ENCODE measurements at places on chromosomes 13 and 19.

DNA sequence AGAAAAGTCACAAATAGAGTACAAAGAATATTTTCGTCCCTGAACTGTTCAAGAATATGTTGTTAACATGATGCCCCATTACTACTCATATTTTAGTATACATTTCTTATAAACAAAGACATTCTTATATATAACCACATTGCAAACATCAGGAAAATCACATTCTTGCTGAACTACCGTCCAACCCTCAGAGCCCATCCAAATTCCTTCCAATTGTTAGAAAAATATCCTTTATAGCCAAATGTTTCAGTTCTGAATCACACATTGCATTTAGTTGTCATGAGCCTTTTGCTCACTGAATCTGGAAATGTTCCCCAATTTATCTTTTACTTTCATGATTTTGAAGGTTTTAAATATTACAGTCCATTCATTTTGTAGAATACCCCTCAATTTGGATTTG lies 467.8 kb upstream of the ARGLU1 start:
- DNase-seq = no peak

- DNase-seq = no peak
These were observed 257.5 kb downstream of the ITGBL1 start for GRCh38 chr13:101709952-101710351.

- no peak for DNase-seq
These were observed 51.7 kb upstream of the EEF1AKMT1 start for GRCh38 chr13:20825477-20825875.

DNA sequence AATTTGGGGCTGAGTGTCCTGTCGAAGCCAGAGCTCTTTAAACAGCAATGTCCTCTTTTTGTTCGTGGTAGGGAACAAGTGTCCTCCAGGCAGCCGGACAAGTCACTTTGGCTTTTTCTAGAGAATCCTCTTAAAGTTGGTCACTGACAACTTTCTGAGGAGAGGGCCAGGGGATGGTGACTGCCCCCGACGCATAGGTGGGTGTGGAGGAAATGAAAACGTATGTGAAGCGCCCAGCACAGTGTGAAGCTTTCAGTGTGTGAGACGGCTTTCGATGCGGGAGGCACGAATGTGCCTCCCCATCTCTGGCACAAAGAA lies 45.8 kb upstream of the ZNF536 start:
- no peak for DNase-seq

GRCh38 chr19:7986321-7987113 lies 18.9 kb downstream of the ELAVL1 start:
- no peak for DNase-seq

DNA sequence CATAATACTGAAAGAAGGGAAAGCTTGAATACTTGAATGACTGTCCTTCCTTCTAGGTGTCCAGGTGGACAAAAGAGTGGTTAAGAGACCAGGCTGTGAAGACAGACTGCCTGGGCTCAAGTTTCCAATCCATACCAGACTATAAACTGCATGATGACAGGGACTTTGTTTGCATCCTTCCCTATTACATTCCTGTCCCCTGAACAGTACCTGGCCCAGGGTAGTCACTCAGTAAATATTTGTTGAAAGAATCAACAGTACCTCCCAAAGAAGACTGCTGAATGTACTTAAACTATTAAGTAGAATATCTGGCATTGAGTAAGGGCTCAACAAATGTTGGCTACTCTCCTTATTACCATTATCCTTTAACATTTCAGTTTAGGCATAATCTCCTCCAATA lies 29.7 kb downstream of the MIPEP start:
- no peak for DNase-seq

DNA sequence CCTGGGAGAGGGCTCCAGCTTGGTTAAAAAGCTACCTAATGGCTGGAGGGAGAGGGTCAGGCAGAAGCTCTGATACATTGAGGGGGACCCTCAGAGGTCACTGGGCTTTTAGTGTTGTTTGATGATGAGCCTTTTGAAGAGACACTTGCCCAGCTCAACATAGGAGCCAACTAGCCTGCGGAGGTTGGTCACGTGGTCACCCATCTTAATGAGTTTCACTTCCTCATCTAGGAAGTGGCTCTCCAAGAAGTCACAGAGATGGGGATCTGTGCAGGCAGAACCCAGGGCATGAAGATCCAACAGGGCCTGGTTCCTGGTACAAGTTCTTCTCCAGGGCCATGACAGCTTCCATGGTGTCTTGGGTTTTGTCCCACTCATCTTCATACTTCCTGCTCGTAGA lies 33.4 kb downstream of the IPO5 start:
- no peak for DNase-seq

GRCh38 chr13:61094865-61095264 lies 320.8 kb downstream of the PCDH20 start:
- no peak for DNase-seq

DNA sequence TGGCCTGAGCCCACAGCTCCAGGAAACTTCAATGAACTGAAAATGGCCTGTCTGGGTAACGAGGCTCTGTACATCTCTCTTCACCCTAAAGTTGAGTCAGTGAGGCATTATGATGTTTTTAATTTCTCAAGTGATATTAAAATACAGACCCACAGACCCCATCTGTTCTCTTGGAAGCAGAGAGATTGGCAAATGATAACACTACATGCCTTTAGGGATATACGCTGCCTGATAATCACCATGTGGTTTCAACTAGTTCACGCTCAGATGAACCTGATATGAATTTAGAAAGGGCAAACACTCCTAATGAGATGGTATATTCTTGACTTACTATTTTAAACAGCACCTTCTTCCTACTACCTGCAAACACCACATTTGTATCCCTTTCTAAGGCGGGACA lies 127.5 kb downstream of the RFC3 start:
- DNase-seq = no peak

DNA sequence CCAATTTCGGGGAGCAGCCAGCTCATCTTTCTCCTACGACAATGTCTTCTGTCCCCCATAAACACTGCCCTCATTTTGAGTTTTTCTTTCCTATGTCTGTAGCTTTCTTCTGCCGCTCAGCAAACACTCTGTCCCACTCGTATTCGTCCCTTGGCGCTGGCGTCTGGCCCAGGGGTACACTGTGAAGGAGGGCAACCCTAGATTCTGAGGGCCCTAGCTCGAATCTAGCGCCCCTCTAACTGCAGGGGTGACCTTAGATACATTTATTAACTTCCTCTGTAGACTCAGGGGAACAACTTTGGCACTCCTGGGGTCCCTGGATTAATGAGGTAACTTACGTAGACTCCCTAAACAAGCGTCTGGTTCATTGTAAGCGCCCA lies 677 bp upstream of the LRCH1 start:
- DNase-seq = no peak

- DNase-seq = no peak
These were observed 30.5 kb downstream of the TNFSF14 start for GRCh38 chr19:6639439-6639838.

- DNase-seq = no peak
These were observed 34.4 kb upstream of the VWA8 start for GRCh38 chr13:41995336-41995735.

- no peak for DNase-seq
These were observed 6.7 kb downstream of the TEKTIP1 start for GRCh38 chr19:3545669-3546034.

DNA sequence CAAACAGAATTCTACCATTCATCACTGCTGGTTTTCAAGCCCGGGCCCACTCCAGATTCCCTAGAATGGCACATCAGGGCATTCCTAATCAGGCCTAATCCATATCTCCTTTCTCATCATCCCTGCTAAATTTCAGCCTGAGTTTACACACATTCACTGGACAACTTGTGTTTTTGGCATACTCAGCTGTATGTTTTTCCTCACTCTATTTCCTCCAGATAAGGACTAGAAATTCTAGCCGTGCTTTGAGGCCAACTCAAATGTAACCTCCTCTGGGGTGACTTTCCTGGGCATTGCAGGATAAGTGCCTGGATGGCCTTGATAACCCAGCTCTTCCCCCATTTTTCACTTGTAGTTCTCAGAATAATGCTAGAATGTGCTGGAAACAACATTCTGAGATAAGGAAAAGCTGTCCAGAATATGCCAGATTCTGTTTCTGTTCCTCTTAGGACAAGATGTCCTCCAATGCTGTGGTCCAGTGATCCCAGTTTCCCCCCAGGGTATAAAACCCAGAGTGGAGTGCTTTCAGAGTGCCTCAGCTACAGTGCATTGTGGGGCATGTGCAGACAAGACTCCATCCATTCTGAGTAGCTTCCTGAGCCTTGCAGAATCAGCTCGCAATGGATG lies 66.9 kb upstream of the CLDN10 start:
- DNase-seq = no peak

DNA sequence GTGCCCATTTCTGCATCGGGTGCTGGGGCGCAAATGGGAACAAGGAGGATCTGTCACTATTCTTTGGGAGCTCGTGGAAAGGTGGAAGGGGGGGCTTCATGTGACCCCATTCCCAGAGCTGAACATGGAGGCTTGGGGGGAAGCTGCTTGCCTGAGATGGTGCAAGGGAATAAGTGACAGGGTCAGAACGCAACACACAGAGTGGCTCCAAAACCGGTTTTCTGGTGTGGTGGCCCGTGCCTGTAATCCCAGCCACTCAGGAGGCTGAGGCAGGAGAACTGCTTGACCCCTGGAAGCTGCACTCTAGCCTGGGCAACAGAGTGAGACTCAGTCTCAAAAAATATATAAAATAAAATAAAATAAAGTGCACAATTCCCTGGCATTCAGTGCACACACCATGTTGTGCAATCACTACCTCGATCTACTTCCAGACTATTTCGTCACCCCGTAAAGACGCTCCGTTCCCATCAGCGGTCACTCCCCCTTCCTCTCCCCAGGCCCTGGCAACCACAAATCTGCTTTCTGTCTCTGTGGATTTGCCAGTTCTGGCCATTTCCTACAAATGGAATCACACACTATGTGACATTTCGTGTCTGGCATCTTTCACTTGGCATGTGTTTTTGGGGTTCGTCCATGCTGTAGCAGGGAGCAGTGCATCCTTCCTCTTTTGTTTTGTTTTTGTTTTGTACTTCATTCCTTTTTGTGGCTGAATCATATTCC lies 18.2 kb upstream of the COMP start:
- DNase-seq = no peak

- peak; percentile 87 for DNase-seq
These were observed 30.4 kb upstream of the CYP4F8 start for GRCh38 chr19:15584541-15585115.

- no peak for DNase-seq
These were observed 437 bp downstream of the SMARCA4 start for GRCh38 chr19:10961073-10961860.

GRCh38 chr19:45117167-45117594 lies 24.2 kb downstream of the PPP1R37 start:
- peak; percentile 65 for DNase-seq

DNA sequence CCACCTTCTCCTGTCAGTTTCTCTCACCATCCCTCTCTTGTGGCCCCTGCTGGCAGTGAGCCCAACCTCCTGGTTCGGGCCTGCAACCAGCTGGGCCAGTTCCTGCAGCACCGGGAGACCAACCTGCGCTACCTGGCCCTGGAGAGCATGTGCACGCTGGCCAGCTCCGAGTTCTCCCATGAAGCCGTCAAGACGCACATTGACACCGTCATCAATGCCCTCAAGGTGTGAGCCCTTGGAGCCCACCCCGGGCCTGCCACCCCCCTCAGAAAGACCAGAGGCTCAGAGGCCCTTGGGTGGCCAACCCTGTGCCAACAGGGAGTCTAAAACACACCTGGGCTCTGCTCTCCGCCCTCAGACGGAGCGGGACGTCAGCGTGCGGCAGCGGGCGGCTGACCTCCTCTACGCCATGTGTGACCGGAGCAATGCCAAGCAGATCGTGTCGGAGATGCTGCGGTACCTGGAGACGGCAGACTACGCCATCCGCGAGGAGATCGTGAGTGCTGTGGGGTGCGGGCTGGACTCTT lies 13.8 kb downstream of the FUZ start:
- no peak for DNase-seq

GRCh38 chr13:23020246-23020843 lies 160.4 kb upstream of the SGCG start:
- peak; percentile 21 for DNase-seq

GRCh38 chr13:57624565-57625435 lies 6.7 kb upstream of the PCDH17 start:
- no peak for DNase-seq

DNA sequence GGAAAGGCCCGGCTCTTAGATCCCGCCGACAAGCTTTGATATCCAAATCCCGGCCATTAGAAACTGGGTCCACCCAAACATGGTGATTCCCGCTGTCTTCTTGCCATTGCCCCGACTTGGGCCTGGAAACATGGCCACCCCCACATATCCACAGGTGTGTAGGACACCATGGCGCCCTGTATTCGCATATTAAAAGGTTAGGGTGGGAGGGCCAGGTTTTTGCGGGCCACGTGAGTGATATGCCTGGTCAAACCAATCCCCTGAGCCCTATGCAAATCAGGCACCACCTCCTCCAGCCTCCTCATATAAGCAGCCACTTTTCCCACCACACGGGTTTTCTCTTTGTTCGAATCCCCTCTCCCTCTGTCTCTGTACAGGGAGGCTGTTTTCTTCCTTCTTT lies 766.4 kb downstream of the UQCRFS1 start:
- no peak for DNase-seq

DNA sequence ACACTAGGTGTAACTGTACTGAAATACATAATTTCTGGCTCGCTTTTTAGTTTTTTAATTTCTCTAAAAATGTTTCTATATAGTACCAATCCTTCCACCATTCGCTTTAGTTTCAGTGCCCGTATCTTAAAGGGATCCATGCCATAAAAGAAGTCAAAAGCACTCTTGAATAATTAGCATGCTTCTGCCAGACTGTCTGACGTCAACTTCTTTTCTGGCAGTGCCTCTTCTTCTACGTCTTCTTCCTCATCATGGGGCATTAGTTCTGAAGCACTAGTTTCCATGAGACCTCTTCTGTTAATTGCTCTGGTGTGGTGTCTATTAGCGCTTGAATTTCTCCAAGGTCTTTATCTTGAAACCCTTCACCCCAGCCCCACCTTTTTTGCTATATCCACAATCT lies 93.8 kb upstream of the DOCK9 start:
- no peak for DNase-seq

GRCh38 chr19:34127684-34128189 lies 44.6 kb upstream of the LSM14A start:
- DNase-seq = no peak

GRCh38 chr13:110124201-110124940 lies 182.6 kb downstream of the COL4A1 start:
- DNase-seq = no peak
